ENCODE measurements at places on chromosomes 11 and 22.

GRCh38 chr11:111537336-111537860, 3.1 kb upstream of the LAYN start:
- DNase-seq: no peak

DNA sequence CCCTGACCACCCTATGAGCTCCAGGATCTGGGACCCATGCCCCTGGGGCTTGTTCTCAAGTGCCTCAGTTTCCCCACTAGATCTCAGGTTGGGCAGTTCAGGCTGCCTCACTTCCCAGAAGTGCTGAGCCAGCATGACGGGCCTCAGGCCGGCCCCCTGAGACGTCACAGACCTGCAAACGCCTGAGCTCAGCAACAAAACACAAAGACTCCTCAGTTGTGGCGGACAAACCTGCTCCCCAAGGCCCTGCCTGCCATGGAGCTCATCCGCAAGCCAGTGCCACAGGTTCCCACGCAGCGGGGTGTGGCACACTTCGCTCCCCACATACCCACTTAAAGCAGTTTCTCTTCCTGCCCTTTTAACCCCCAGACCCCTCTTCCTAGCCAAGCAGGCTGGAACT, 45.2 kb downstream of the NECTIN1 start:
- no peak for DNase-seq

DNA sequence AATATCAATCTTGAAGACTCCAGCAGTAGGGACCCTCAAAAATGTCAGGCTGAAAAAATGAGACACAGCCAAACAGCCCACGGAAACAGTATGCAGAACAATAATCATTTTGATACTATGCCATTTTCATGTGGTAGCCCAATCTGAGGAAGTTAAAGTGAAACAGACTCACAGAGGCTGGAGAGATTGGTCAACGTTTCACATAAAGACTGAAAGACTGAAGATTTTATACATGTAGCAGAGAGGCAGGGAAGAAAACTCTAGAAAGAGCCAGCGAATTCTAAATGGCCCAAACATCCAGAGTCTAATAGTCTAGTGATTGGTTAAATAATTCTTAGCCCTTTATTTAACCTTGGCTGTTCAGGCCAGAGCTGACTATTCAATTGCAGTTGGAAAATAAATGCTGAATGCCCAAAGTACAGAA, 49.4 kb downstream of the MAML2 start:
- DNase-seq: no peak

DNA sequence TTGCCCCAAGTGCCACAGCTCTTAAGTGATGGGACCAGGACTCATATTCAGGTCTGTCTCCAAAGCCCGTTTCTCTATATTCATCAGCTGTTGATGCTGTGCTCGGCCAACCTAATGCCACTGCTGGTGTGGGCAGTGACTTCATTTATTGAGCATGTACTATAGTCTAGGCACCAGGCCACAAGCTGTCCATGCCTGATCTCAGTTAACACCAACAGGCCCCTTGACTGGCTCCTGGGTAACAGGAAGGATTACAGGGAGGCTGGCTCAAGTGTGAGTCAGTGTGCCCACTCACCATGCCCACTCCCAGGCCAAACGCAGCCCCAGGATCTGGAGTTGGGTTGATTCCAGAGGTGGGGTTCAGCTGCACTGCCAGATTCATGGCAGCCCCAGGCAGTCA, 8.6 kb upstream of the CRYBB2 start:
- no peak for DNase-seq

- DNase-seq: no peak
Measured at GRCh38 chr11:114683007-114683406, 4.7 kb downstream of the NXPE2 start.

- DNase-seq: no peak
Measured at GRCh38 chr11:133826866-133827265, 18.4 kb downstream of the SPATA19 start.

DNA sequence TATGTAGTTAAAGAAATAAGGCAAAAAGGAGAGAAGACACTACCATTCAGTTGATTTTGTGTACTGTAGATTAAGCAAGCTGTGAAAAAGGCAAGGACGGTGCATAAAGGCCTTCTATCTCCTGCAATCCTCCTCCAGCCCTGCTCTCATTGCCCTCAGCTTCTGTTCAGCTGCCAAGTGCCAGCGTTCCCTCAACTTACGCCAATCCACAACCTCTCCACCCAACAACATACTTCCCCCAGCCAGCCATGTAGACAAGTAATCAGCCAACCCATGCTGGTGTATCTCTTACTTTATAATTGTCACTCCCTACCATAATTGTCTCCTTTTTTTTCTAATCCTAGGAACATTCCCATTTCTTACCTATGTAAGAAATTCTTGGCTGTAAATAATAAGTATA, 30.1 kb upstream of the ANO5 start:
- DNase-seq: peak; percentile 47

GRCh38 chr11:126229858-126230540, 18.4 kb downstream of the FAM118B start:
- no peak for DNase-seq

- DNase-seq: no peak
Measured at GRCh38 chr11:94933223-94934130, 39.9 kb downstream of the CWC15 start.

DNA sequence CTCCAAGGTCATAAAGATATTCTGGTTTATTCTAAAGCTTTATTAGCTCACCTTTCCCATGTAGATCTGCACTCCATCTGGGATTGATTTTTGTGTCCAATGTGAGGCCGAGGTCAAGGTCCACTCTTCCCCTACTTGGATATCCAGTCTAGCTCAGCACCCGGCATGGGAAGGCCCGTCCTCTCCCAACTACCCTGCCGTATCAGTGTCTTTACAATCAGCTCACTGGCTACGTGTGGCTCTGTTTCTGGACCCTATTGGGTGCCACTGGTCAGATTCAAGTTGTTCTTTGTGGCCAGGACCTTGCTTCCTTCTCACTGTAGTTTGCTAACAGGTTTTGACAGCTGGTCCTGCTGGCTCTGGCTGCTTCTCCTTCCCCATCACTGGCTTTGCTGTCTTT, 30.9 kb downstream of the KCNQ1OT1 start:
- DNase-seq: no peak

DNA sequence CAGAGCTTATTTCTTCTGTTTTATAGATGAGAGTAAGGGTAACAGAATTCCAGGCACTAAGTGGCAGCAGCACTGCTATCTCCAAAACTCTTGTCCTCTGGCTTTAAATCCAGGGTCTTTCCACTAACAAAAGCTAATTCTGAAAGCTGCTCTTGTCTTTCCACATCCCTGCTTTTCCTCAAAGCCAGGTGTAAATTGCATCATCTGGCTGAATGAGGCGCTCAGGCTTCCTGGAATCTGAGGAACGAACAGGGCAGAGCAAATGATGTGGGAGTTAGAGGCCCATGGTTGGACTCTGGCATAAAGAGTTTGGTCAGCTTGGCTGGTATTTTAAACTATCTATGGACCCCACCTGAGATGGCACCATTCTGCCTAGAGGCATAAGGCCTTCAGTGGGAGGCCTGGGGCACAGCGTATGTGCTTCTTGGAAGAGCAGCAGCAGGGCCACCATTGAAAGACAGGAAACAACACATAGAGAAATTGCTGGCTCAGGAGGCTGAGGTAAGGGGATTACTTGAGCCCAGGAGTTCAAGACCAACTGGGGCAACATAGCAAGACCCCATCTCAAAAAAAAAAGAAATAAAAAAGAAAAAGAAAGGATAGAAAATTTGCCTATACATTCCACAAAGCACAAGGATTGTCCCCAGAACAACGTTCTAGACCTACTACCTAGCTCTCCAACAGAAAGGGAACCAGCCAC, 1.9 kb downstream of the KCNJ5 start:
- no peak for DNase-seq

DNA sequence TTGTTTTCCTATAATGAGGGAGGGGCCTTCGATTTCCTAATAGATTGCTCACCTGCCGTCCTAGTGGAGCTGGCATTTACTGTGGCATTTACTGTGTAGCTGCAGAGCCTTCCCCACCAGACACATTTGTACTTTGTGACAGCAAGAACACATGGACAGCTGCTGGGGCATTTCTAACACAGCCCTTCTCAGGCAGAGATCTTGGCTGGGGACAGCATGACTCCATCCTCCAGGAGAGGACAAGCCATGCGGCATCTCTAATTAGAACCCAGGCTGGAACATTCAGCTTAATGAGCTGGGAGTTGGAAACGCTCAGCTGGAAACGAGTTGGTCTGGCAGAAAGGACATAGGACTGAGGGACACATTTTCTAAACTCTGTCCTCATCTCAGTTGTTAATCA, 887.5 kb downstream of the NTM start:
- no peak for DNase-seq

DNA sequence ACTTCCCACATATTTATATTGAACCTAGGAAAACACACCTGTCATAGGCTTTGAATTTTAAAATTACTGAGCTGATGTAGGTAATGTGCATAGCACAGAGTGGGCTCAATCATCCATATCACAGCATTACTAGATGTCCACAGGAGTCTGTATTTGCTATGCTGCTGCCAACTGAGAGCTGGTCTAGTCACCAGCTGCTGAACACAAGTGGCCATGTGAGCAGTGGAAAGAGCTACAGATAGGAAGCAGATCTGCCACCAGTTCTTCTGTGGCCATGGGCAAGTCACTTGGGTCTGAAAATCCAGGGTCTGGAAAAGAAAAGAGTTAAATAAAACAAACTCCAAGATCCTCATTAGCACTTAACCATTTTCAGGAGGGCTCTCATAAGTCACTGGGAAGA, 91.8 kb downstream of the APIP start:
- DNase-seq: no peak

GRCh38 chr11:75595429-75595828, 33.4 kb downstream of the SERPINH1 start:
- DNase-seq: peak; percentile 76

DNA sequence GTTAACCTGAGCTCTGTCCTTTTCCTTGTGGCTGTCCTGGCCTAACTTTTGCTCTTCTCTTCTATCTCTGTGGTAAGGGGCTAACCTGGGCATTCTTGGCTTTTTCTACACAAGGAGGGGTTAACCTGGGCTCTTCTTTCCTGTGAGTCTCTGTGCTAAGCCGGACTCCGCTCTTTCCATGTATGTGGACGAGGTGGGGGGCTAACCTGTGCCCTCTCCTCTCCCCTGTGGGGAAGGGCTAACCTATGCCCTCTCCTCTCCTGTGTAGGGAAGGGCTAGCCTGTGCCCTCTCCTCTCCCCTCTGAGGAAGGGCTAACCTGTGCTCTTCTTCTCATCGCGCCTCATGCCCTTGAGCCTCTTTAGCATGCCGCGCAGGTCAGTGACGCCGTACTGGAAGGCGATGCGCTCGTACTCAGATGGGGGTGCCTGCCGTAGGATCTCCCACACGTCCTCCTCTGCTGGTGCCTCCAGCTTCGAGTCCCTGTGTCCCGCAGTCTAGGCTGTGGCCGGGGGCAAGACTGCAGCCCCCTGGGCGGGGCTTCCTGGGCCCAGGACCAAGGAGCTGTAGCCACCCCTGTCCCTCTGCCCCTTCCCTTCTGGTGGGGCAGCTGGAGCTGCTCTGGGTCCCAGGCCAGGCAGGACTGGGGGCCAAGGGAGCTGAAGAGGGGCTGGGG, 6.5 kb downstream of the MYBPC3 start:
- DNase-seq: no peak

GRCh38 chr11:61952882-61953281, 2.7 kb downstream of the BEST1 start:
- DNase-seq: no peak

GRCh38 chr22:47927648-47928210, 1165.3 kb downstream of the TBC1D22A start:
- no peak for DNase-seq

GRCh38 chr11:111455291-111456085, 56.7 kb downstream of the BTG4 start:
- DNase-seq: no peak

DNA sequence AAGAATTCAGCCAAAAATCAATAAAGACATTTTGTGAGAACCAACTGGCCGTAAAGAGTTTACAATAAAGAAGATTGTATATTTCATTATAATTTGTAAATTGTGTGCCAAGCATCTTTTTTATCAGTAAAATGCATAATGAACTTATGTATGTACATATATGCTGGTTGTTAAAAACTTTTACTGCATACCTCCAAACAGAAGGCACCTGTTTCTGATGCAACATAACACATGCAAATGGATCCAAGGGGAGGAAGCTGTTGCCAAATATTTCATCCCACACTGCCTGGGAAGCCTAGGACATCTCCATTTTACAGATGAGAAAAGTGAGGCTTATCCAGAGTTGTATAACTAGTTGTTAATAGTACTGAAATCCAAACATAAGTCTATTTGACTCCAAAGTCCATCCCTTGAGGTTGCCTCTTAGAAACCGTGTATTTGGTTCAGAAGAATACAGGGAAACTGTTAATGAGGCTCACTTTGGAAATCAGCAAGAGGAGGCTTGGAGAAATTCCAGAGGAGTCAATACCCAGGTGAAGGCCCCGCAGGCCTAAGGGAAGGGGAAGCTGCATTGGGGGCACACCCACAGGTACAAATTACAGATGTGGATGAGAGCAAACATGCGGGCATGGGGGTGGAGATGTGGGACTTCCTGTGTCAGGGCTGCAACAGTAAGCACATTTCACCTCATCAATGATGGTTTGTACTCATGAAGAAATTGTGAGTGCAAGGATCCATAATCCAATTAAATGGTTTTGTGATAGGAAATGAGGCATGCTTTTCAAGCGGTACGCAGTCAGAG, 51.1 kb downstream of the RCN1 start:
- DNase-seq: no peak

DNA sequence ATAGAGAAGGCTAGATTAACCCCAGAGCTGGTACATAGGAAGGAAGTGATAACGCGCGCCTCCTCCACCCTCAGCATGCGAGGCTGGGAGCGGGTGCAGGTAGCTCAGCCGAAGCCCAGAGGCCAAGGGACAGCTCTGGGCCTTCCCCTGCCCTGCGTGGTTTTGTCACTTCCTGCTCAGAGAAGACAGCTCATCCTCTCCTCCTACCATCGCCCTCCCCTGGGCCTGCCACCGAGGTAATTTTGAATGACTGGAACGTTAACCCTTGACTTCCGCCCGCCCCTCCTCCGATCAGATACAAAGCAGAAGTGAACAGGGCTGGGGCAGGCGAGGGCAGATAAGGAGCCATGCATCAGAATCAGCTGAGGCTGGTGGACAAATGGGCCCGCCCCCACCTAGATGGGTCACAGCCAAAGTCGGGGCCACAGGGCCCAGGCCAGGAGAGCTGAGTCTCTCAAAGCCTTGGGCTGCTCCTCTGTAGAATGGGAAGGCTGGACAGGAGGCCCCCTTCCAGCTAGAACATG, 1.6 kb downstream of the RAC2 start:
- peak; percentile 99 for DNase-seq

GRCh38 chr11:126585388-126585773, 229.9 kb downstream of the ST3GAL4 start:
- no peak for DNase-seq

GRCh38 chr11:59801160-59801706, 9.3 kb downstream of the MRPL16 start:
- no peak for DNase-seq

DNA sequence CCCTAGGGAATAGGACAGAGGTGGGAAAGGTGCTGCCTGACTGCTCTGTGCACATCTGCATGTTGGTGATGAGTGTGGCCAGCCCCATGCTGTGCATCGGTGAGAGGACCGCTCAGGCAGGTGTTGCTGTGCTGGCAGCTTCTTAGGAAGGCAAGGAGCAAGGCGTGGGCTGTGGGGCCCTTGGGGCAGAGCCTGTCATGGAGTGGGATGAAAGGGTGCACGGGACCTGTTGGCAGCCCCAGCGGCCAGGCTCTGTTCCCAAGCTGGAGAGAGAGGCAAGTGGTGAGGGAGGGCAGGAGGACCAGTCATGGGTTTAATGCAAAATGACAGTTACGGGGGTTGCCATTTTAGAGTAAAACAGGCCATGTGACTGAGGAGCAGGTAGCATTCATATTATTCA, 78.3 kb downstream of the ZBTB16 start:
- DNase-seq: no peak

Data from hematopoietic multipotent progenitor cell treated with erythropoietin and hydrocortisone succinate and interleukin-3 and kit ligand, for 8 days (in vitro differentiated cells).